Muscle of leg (tissue), 16 donors: ENCODE measurements at places on chromosomes 5 and 9.

- DNase-seq: no peak
Measured at GRCh38 chr5:150266871-150267291, 22.7 kb downstream of the CAMK2A start.

DNA sequence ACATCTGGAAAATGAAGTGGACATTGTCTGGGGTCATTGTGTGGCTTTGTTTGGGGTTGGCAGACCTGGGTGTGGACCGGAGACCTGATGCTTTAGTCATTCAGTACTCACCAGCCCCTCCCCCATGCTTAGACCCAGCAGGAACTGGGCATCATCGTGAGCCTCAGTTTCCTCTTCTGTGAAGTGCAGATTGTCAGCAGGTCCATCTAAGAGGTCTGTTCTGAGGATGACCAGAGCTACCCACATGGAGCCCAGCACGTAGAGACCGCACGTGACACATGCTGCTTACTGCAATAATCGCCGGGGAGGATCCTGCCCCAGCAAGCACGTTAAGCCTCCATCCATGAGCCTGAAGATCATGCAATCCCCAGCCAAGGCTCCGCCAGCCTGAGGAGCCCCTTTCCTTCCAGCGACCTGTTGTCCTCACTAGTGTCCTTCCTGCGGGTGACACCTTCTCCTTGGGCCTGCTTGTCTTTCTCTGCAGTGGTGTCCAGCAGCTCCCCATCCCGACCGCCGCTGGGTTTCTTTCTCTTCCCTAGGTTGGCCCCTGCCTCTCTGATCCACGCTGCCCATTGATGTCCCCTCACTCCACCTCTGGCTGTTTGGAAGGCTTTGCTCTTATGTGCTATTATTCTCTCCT lies 26.7 kb upstream of the IRX4 start:
- DNase-seq: no peak

GRCh38 chr5:119019501-119019900 lies 31.2 kb upstream of the DTWD2 start:
- DNase-seq: peak; percentile 32

DNA sequence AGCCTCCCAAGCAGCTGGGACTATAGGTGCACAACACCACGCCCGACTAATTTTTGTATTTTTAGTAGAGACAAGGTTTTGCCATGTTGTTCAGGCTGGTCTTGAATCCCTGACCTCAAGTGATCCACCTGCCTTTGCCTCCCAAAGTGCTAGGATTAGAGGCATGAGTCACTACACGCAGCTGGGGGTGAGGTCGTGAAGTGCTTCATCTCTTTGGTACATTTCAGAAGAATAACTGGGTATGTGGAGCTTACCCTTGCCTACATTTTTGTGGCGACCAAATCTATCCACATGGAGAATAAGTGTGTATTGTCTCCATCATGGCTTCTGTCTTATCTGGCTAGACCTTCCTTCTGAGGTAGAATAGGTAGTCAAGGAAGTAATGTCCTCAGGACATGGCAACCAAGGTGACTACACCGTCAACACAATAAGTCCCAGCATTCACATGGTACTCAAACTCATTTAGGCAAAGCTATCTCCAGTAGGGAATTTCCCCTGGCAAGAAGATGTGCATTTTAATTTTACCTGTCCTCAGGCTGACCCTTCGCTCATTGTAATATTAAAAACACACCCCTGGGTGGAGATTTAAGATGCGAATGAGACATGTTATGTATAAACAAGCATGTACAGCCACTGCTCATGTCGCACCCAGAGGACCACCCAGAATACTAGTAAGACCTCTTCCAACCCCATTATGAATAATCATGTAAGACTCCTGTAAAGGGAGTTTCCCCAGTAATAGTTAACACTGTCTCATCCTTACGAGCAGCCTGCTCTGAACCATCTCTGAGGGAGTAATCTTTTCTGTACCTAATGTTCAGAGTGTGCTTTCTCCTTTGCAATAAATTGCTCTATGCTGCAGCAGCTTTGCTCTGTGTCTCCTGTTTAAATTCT lies 1173.2 kb downstream of the TAF11L14 start:
- DNase-seq: no peak

DNA sequence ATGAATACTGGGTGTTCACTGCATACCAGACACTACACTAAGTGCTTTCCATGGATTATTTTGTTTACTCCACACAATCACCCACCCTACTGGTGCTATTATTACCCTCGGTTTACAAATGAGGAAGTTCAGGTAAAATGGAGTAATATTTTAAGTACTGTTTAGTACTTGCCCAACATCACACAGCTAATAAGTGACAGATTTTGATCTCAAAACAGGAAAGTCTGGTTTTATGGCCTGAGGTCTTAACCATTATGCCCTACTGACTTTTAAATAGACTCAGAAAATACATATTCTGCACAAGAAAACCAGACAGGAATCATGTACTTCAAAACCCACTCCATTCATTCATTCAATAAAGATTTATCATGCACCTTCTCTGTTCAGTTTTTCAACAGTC lies 431.0 kb upstream of the TLE4 start:
- no peak for DNase-seq

GRCh38 chr9:136544548-136544963 lies 1.3 kb downstream of the NOTCH1 start:
- DNase-seq: peak; percentile 80

DNA sequence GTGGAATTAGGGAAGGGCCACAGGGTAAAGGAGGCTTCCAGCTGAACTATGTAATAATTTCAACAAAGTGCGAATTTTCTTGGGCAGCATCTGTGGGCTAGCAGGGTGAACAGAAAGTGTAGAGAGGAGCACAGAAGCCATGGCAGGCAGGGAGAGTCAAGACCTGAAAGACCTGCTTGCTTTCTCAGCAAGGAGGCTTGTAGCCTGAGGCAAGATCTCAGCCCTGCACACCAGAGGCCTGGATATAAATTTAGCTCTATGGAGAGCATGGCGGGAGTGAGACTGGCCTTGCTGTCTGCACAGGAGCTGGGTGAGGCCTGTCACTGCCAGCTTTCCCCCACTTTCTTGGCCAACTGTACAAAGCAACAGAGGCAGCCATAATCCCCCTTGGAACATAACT lies 32.1 kb upstream of the SH3TC2 start:
- no peak for DNase-seq

GRCh38 chr9:38689678-38690077 lies 30.3 kb downstream of the FAM240B start:
- peak; percentile 46 for DNase-seq

DNA sequence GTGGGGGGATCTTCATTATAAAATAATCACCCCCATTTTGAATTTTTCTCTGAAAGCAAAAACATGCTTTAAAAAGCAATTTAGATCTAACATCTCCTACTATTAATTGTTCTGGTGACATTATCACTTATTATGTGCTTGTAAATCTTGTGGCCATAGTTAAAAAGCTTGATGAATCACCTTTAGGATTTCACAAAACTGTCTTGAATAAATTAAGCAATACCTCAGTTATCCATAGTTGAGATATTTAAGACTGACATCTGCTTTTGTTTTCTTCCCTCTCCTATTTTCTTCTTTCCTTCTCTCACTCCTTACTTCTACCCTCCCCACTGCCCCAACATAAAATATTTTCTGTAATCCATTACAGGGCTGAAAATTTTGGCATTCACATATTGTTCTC lies 84.8 kb downstream of the SLC1A3 start:
- no peak for DNase-seq

GRCh38 chr9:78707080-78707479 lies 410.2 kb downstream of the PSAT1 start:
- DNase-seq: no peak

DNA sequence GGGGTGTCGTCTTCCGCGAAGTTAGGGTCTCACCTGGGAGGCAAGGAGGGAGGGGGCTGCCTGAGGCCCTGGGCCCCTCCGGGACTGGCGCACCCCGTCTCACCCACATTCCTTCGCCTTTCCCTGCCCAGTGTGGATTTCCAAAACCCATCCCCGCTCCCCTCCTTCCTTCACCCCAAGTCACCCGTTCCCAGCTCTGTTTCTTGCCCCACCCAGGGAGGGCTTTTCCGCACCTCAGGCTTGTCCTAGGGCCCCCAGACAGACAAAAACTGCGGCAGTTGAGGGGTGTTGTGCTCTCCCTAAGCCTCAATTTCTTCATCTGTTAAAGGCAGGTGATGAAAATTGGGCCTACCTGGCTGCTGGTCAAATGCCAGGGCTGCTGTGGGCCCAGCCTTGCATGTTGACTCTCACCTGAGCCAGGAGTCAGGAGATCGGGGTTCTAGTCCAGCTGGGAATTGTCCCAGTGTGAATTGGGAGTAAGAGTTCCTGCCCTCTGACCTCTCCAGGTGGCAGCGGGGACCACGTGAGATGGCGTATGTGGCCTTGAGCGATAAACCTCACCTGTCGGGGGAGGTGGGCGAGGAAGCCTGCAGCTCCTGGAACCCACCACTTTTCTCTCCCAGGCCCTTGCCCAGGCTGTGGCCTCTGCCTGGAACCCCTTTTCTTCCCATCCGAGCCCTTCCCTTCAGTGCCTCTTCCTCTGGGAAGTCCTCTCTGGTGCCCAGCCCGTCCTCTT lies 143.4 kb upstream of the IER5L start:
- DNase-seq: no peak

GRCh38 chr9:10917001-10917400 lies 304.2 kb upstream of the PTPRD start:
- DNase-seq: no peak

GRCh38 chr9:130427326-130427725 lies 17.4 kb upstream of the ASS1 start:
- no peak for DNase-seq

DNA sequence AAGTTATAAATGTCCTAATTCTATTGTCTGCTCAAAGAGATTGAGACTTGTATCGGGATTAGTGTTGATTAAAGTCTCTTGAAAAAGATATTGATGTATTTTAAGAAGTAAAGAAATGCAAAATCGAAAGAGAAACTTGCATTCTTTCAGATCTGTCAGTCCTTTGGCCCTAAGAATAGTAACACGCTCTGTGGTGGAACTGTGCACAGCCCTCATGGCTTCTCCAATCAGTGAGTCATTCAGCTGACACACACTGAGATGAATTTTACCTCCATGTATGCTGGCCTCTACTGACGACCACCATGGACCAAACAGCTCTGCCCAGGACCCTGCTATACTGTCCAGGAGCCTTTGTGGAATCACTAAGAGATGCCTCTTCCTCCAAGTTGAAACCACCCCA lies 232.4 kb downstream of the ESM1 start:
- no peak for DNase-seq

DNA sequence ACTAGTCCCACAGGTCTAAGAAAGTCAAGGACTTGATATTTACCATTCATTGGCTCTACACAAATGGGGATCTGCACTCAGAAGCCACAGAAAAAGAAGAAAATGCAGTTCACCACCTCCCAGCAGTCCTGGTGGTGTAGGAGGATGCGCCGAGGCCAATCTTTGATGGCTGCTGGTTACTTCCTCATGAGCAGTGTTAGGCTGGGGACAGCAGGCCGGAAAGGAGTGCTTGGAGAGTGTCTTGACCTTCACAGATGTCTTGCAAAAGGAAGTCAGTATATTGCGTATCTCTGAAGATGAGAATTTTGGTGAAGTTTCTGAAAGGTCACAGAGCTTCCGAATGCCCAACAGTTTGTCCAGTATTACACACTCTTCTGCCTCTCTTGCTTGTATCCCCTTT lies 597.0 kb downstream of the EBF1 start:
- peak; percentile 61 for DNase-seq

DNA sequence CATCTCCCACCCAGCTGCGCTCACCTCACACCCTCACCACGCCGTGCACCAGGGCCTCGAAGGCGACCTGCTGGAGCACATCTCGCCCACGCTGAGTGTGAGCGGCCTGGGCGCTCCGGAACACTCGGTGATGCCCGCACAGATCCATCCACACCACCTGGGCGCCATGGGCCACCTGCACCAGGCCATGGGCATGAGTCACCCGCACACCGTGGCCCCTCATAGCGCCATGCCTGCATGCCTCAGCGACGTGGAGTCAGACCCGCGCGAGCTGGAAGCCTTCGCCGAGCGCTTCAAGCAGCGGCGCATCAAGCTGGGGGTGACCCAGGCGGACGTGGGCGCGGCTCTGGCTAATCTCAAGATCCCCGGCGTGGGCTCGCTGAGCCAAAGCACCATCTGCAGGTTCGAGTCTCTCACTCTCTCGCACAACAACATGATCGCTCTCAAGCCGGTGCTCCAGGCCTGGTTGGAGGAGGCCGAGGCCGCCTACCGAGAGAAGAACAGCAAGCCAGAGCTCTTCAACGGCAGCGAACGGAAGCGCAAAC lies 1.1 kb downstream of the POU4F3 start:
- no peak for DNase-seq

DNA sequence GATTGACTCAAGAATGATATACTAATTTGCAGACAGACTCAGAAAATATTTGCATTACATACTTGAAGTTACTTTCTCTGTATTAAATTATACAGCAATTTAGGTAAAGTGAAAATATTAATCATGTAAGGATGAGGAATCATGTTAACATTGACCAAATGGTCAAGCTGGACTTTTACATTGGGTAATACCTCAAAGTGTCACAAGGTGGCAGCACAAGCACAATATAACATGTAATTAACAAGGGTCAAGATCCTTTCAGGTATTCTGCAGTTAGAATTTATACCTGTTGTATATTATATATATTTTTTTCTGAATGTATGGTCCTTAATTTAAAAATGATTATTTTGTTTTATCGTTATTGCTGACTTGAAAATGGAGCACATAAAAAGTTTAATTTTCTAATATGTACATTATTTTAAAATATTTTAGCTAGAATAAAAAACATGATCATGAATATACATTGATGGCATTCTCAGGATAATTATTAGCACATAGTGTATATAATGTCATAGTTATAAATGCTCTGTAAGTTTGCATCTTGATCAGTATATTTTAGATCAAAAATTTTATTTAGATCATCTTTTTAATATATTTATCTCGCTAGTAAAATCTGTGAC lies 8.6 kb downstream of the HAPLN1 start:
- DNase-seq: peak; percentile 40

DNA sequence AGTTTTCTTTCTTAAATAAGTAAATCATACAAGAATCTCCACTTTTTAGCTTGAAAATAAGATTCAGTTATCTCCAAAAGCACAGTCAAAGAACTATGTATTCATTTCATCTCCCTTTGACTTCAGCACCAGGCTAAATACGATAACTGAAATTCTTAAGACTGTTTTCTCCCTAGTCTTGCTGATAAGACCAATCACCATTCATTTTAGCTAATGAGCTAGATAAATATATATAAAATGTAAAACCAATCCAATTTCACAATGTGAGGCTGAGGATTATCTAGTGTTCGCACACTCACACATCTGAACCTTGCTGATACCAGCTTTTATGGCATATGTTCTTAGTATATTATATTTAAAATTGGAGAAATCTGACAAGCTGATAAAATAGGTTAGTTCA lies 17.3 kb upstream of the ZNF622 start:
- no peak for DNase-seq

GRCh38 chr5:143819716-143820115 lies 7.8 kb downstream of the HMHB1 start:
- peak; percentile 18 for DNase-seq
